Adipocyte (in vitro differentiated cells): ENCODE measurements at places on chromosomes 4 and X.

GRCh38 chrX:108036298-108036973, 8.4 kb upstream of the VSIG1 start:
- peak; percentile 44 for DNase-seq

DNA sequence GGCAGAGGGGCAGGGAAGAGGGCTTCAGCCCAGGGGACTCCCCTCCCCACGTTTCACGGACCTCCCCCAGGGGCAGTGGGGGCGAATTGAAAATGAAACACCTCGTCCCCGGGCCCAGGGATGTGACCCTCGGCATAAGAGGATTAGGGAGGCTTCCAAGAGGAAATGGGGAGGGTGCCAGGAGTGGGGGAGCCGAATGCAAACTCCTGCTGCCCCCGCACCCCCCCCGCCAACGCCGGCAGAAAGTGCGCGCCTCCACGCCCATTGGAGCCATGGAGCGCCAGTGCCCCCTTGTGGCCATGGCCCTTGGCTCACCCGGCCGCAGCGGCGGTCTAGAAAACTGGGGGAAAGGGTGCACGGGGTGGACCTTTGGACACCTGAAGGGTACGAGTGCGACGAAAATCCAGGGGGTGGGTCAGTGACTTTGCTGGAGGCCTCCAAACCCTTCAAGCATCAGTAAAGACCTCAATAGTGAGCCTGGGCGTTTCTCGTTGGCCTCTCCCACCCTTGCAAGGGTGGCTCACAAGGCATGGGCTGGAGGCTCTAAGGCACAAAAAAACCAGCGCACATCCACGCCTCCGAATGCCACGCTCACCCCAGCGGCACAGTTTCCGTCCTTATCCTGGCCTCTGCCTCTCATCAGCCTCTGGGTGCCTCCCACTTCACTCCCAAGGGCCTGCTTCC, 120.8 kb upstream of the PJA1 start:
- DNase-seq: peak; percentile 59

DNA sequence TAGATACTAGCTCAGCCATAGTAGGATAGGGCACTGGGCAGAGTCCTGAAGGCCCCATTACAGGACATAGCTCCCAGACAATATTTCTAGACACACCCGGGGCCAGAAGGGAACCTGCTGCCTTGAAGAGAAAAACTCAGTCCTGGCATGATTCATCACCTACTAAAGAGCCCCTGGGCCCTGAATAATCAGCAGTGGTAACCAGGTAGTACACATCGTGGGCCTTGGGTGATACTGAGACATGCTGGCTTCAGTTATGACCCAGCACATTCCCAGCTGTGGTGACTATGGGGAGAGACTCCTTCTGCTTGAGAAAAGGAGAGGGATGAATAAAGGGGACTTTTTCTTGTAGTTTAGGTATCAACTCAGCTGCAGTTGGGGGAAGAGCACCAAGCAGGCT, 104.3 kb upstream of the STK26 start:
- DNase-seq: no peak

GRCh38 chr4:54961357-54961975, 163.9 kb downstream of the KDR start:
- peak; percentile 74 for DNase-seq

DNA sequence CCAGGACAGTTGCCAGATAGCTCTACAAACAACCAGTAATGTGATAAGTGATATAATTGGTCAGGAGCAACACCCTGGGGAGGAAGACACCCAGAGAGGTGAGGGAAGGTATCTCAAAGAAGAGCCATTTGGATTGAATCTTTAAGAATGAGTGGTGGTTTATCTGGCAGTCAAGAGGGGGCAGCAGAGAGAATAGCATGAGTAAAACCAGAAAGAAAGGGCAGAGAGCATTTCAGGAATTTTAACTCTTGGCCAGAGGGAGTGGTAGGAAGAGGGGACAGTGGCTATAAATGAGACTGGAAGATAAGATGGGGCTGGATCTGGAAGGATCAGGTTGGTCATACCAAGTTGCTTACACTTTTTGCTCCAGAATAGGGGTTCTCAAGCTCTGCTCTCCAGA, 5.9 kb upstream of the SEPTIN6 start:
- DNase-seq: peak; percentile 79
